ENCODE measurements at places on chromosomes 1 and 21.
A peak's percentile ranks its signal among the peaks of the same experiment; 100 is the strongest.

GRCh38 chr1:222927031-222927430 lies 112.2 kb downstream of the DISP1 start:
- DNase-seq: no peak

GRCh38 chr1:70897273-70897672 lies 150.3 kb downstream of the PTGER3 start:
- no peak for DNase-seq

DNA sequence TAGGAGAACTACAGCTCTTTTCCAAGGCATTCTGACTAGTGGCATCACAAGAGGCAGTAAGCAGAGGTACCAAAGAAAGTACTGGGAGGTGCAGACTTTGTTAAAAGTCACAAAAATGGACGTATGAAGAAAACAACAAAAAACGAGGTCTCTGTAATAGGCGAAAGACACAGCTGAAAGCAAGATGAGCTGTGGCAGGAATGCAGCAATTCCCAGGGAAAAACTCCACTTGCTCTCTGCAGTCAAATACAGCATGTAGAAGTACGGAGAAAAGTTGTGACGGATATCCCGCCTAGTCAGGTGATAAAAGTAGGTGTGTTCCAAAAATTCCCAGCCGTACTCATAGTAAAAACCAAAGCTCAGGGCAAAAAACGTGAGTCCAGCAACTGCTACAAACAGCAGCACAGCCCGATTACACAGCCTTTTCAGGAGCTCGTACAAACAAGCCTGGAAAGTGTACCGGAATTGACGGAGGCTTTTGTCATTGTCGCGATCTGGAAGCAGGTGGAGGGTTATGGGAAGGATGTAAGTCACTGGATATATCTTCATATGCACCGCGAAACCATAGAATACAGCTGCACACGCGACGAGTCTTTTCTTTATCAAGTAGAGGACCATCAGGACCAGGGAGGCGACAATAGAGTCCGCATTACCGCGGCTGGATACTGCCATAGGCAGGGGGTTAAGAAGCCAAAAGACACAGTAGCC lies 979 bp downstream of the PIGM start:
- DNase-seq: peak; percentile 47

DNA sequence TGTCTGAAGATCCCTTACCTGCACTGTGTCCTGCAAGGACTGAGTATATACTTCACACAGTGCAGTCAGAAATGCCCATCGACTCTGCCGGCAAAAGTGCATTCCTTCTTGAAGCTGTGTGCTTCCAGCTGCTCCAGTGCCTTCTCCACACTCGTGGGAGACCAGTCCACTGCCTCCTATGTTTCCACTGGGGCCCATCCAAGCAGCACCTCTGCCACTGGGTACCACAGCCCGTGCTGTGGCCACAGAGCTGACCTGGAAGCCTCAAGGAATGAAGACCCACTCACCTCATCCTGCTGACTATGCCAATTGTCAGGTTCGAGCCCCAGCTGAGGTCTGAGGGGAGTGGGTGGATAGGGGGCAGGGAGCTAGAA lies 108.1 kb downstream of the GDAP2 start:
- DNase-seq: no peak

GRCh38 chr1:67137307-67137753 lies 2.6 kb upstream of the C1orf141 start:
- DNase-seq: no peak

GRCh38 chr1:155241841-155242264 lies 13.4 kb downstream of the ENTREP3 start:
- DNase-seq: no peak

GRCh38 chr1:67801903-67802302 lies 31.4 kb downstream of the GNG12 start:
- no peak for DNase-seq

GRCh38 chr1:96338622-96339021 lies 383.0 kb upstream of the PTBP2 start:
- no peak for DNase-seq

GRCh38 chr21:31520561-31521098 lies 138.9 kb upstream of the SOD1 start:
- no peak for DNase-seq

DNA sequence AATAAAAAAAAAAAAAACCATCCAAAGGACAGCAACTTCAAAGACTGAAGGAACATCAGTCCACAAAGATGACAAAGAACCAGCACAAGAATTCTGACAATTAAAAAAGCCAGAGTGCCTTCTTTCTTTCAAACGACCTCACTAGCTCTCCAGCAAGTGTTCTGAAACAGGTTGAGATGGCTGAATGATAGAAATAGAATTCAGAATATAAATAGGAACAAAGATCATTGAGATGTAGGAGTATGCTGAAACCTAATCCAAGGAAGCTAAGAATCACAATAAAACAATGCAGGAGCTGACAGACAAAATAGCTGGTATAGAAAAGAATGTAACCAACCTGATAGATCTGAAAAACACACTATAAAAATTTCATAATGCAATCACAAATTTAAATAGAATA lies 218.2 kb downstream of the GIPC2 start:
- DNase-seq: no peak

- no peak for DNase-seq
Observed at GRCh38 chr1:5969168-5969567, 23.1 kb downstream of the NPHP4 start.

DNA sequence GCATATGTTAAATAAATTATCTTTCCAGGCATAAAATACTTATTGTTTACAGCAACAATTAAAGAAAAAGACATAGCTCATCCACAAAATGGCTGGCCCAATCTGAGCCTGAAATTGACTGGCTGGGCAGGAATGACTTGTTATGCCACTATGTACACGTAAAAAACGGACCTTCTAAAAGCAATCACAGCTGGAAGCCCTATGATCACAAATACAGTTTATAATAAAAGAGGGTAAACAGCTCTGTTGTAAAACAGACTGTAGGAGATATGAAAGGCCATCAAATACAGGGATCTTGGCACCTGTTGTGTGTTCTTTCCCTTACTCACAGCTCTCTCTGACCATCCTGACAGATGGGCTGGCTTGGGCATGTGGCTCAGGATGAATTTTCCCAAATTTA lies 70.5 kb upstream of the DMRTA2 start:
- no peak for DNase-seq

Data from CD4-positive, alpha-beta memory T cell (primary cell).